ENCODE measurements at places on chromosomes 3 and 15.

DNA sequence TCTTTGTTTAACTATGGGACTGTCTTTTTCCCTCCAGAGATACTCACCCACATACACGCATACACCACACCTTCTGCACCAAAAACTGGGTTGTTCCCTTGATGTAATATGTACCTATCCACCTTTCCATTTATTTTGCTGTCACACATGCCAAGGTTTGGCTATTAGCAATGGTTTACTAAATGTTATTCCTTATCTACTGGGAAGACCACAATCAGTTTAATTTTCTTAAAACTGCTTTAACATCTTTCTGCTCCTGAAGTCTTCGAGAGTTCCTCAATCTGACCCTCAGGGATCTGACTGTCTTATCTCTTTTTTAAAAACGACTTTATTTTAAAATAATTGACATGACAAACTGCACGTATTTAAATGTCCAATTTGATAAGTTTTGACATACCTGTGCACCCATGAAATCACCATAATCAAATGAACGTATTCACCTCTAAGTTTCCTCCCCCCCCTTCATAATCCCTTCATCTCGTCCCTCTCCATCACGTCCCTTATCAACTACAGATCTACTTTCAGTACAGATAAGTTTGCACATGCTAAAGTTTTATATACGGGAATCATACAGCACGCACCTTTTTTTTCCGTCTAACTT lies 805 bp upstream of the TRPM7 start:
- no peak for DNase-seq

DNA sequence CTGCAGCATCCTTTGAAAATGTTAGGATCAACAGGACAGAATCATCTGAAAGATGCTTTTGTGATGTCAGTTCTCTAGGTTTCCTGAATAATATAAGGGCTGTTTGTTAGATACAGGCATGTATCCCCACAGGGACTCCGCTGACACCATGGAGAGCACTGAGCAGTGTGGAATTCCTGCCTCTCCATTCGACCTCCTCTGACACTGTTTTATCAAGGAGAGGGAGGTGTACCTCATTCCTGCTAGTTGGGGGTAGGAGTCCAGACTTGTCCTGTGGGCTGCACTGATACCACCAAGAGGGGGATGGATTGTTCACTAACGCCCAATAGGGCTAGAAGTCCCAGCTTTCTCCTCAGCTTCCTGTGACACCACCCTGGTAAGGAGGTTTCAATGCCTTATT lies 46.6 kb downstream of the LARS2 start:
- DNase-seq, result no peak

GRCh38 chr3:140204271-140204984 lies 269.4 kb downstream of the CLSTN2 start:
- DNase-seq, result no peak

GRCh38 chr3:53642211-53642610 lies 147.8 kb downstream of the CACNA1D start:
- no peak for DNase-seq

- no peak for DNase-seq
These were observed 212.8 kb downstream of the EPHA3 start for GRCh38 chr3:89320186-89320585.

Measured in GM12865 (cell line).